ENCODE measurements at places on chromosomes 7 and 10.

- no peak for DNase-seq
These were observed 5.3 kb upstream of the ACTR3B start for GRCh38 chr7:152754075-152754730.

GRCh38 chr10:21797984-21798765 is 205.4 kb downstream of the DNAJC1 start:
- no peak for DNase-seq

DNA sequence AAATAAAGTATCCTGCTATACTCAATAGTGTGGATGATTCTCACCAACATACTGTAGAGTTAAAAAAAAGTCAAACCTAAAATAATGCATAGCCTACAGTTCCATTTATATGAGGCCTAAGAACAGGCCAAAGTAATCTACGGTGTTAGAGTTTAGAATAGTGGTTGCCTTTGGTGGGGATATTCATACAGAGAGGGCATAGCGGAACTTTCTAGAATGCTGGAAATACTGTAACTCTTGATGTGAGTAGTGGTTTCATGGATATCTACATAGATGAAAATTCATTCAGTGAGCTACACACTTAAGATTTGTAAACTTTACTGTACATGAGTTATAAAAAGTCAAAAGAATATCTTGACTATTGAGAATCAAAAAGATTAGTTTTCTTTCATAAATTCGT is 349.9 kb upstream of the NFE2L3 start:
- no peak for DNase-seq

GRCh38 chr10:102782673-102783551 is 39.2 kb downstream of the WBP1L start:
- DNase-seq, result no peak

DNA sequence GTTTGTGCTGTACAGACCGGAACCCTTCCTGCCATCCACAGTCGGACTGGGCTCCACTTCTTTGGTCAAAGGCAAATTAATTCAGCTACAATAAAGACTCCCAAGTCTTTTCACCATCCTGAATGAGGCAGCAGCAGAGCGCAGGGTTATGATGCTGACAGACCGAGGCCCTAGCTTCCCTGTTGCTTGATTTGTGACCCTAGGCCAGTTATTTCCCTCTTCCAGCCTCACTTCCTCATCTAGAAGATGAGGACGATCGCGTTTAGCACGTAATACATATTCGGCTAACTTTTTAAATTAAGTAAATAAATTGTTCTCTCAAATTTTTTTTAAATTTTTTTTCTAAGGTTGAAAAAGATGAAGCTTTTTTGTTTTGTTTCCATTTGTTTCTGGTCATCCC is 18.1 kb downstream of the ADRB1 start:
- no peak for DNase-seq

DNA sequence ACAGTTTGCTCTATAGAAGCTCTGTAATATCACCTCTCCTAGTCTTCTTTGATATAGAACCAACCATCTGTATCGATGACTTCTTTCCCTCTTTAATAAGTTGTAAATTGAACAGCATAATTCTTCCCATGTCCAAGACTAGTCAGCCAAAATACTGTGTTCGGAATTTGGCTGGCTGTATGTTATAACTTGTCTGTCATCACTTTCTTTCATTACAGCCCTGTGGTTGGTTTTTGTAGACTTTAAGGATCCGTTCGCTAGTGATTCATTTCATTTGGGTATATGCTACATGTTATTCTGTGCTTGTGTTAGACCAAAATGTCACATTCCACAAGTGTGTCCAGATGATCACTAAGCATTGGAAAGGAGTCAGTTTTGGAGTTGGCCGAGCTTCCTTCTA is 155.4 kb upstream of the ITGB1 start:
- DNase-seq, result no peak

All from activated CD4-positive, alpha-beta T cell treated with anti-CD3 and anti-CD28 coated beads, Interleukin-2, amount 50 U/mL, for 48 hours (primary cell).